ENCODE measurements at places on chromosomes 11 and 22. TPM values are rescaled to one million over a fixed set of nuclear protein-coding genes. Genes with fewer than 3 reads are reported as not detected.

Gene OR51B4
- 0.54 TPM for total RNA-seq

Gene TRIM49C
- not detected for total RNA-seq

Gene AMBRA1
- total RNA-seq: 53.9 TPM

Gene FGF4
- not detected for total RNA-seq

Gene PANX3
- not detected for total RNA-seq
